ENCODE measurements at places on chromosomes 3 and 15.

- H3K36me3 ChIP-seq = no peaks in the 10 kb centered on the region
- H3K4me3 ChIP-seq = no peak overlapping the region
- H3K27ac ChIP-seq = no peak overlapping the region
- H3K4me1 ChIP-seq = no peaks in the 10 kb centered on the region
- no peak for DNase-seq
- peaks cover 7% of the 10 kb centered on the region for H3K27me3 ChIP-seq
These were observed 33.6 kb upstream of the TMCC1 start for GRCh38 chr3:129927072-129927471.

DNA sequence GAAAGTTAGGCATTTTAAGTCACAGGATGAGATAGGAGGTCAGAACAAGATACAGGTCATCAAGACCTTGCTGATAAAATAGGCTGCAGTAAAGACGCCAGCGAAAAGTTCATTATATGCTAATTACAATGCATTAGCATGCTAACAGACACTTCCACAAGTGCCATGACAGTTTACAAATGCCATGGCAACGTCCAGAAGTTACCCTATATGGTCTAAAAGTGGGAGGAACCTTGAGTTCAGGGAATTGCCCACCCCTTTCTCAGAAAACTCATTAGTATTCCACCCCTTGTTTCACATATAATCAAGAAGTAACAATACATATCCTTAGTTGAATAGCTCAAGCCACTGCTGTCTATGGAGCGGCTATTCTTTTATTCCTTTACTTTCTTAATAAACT lies 92.7 kb upstream of the PLXND1 start:
- peaks cover 12% of the 10 kb centered on the region for H3K36me3 ChIP-seq
- H3K4me3 ChIP-seq = no peak overlapping the region
- no peak for DNase-seq
- H3K27me3 ChIP-seq = no peaks in the 10 kb centered on the region

DNA sequence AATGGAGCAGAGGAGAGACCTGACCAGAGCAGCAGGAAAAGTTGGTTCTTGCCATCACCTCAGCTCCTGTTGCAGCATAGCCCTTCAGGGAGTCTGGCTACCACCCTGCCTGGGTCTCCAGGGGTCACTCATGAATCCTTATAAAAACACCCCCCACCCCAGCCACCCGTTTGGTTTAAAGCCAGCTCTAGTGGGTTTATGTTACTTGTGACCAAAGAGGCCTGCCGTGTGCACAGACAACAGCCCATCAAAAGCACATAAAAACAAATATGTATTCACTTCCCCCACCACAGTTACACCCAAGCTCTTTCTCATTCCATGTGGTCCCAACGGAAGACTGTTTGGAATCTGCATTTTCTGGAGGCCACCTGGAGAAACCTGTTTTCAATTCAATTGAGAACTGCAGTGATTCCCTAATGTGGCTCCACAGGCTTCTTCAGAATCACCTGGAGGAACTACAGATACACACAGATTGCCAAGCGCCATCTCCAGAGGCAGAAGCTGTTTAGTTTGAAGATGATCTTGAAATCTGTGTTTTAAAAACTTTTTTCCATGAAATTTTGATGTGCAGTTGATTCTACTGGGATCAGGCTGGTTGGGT lies 13.8 kb downstream of the FOXL2 start:
- DNase-seq = no peak
- peaks cover 15% of the 10 kb centered on the region for H3K4me1 ChIP-seq
- H3K27ac ChIP-seq = no peak overlapping the region
- no peaks in the 10 kb centered on the region for H3K36me3 ChIP-seq
- H3K27me3 ChIP-seq = peaks cover 53% of the 10 kb centered on the region

- peaks cover 1% of the 10 kb centered on the region for H3K4me1 ChIP-seq
- no peak overlapping the region for H3K27ac ChIP-seq
- no peaks in the 10 kb centered on the region for H3K27me3 ChIP-seq
- DNase-seq = no peak
- no peak overlapping the region for H3K4me3 ChIP-seq
- H3K36me3 ChIP-seq = peaks cover 83% of the 10 kb centered on the region
These were observed 64.7 kb downstream of the UBE3A start for GRCh38 chr15:25374143-25374542.

GRCh38 chr15:35290301-35290721 lies 205.2 kb upstream of the NANOGP8 start:
- no peaks in the 10 kb centered on the region for H3K27me3 ChIP-seq
- no peak for DNase-seq
- no peak overlapping the region for H3K27ac ChIP-seq
- H3K4me3 ChIP-seq = no peak overlapping the region
- H3K4me1 ChIP-seq = no peaks in the 10 kb centered on the region

All from activated CD4-positive, alpha-beta T cell treated with anti-CD3 and anti-CD28 coated beads, Interleukin-2, amount 10 ng/mL, durations not matched to agents 7 days and 5 days (primary cell).